Left renal pelvis (tissue), 4 donors: ENCODE measurements at places on chromosomes 13 and 19.

- no peak for DNase-seq
These were observed 216.4 kb upstream of the TRPC4 start for GRCh38 chr13:38086013-38086412.

GRCh38 chr13:33348366-33348765 is 62.8 kb upstream of the STARD13 start:
- no peak for DNase-seq

DNA sequence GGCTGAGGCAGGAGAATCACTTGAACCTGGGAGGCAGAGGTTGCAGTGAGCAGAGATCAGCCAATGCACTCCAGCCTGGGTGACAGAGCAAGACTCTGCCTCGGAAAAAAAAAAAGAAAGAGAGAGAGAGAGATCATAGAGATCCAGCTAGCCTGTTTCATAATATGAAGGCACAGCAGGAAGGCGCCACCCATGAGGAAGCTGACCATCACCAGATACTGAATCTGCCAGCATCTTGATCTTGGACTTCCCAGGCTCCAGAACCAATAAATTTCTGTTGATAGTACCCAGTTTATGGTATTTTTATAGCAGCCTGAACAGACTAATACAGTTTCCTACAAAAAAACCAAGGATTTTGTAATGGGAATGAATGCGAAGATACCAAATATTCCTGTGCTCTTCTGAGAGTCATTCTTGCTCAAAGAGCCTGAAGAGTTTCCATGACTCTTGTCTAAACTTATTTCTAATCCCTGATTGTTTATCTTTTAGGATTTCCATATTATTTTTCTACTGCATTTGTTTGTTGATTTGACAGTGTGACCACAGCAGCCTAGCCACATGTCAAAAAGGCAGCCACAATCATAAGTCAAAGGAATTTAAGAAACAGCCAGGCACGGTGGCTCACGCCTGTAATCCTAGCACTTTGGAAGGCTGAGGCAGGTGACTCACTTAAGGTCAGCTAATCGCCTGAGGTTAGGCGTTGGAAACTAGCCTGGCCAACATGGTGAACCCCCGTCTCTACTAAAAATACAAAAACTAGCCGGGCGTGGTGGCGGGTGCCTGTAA is 37.7 kb upstream of the PDCD5 start:
- no peak for DNase-seq

- no peak for DNase-seq
These were observed 64.7 kb upstream of the STARD13 start for GRCh38 chr13:33349986-33350826.

DNA sequence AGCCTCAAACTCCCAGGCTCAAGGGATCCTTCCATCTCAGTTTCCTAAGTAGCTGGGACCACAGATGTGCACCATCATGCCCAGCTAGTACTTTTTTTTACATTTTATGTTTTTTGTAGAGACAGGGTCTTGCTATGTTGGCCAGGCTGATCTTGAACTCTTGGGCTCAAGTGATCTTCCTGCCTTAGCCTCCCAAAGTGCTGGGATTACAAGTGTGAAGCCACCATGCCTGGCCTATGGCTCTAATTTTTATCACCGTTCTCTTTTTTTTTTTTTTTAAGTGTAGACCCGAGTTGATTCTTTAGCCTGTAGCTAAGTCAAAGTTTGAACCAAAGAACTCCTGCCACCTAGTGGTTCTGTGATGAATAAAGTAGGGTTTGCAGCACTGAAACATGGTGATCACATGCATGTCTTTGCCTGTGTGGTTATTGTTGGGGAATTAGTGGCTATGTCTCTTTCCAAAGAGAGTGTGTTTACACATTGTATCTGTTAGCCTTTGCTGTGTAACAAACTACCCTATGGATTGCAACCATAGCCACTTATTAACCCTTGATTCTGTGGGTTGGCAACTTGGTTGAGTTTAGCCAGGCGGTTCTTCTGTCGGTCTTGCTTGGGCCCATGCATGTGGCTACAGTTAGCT is 11.6 kb downstream of the NFILZ start:
- no peak for DNase-seq

DNA sequence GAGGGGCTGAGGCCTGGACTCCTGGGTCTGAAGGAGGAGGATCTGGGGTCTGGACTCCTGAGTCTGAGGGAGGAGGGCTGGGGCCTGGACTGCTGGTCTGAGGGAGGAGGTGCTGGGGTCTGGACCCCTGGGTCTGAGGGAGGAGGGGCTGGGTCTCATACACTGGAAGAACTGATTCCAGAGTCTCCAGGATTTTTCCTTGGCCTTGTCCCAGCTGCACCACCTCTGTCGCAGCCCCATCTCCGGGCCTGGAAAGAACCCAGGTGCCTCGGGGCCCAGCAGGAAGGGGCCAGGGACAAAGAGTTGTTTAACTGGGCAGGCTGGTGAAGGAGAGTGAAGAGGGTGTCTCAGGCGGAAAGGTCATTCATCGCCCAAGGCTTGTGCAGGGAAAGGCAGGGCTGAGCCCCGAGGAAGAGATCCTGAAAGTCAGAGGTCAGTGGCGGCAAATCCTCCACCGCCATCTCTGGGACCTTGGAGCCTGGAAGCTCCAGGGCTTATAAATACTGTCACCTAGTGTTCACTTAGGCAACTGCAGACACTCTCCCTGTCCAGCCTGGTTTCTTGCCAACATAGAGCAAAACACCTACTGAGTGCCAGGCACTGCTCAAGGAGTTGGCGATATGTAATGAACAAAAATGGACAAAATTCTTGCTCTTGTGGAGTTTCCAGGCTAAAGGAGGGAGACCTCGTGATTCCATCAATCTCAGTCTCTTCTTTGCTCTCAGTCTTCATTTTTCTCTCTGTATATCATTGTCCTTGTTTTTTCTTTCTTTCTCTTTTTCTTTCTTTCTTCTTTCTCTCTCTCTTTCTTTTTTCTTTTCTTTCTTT is 4.4 kb upstream of the KCNN4 start:
- peak; percentile 18 for DNase-seq

DNA sequence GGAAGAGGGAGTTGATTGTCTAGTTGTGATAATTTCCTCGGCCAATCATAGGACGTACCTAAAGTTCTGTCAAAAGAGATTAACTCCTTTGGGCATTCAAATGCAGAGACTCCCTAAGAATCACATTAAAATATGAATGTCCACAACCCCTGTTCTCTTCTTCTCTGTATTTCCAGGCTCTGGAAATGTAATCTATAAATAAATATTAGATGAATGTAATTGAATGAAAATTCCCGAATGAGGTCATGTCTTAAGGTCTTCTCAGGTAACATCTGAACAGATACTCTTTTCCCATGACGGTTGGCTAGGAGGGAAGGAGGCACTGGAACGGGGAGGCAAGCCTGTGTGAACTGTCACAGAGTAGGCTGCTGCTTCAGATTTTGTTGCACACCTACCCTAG is 145.2 kb downstream of the OXGR1 start:
- DNase-seq = no peak

GRCh38 chr13:24564881-24565280 is 52.3 kb upstream of the PARP4 start:
- DNase-seq = no peak

DNA sequence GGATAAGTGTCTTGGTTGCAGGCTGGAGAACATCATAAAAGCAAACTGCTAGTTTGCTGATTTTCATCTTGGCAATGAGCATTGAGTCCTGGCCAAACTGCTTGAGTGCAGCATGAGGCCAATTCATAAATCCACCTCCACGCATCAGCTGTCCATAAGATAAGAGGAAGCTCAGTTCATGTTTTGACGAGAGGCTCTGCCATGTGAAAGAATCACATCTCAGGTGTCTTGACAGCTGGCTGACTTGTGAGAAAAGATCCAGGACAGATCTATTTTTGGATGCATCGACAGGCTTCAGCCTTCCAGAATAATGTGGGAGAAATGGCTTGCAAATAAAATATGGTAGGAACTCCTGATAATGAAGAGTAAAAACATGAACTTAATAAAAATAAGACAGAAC is 5.4 kb upstream of the ZNF682 start:
- DNase-seq = no peak

- DNase-seq = no peak
These were observed 2.3 kb upstream of the LTBP4 start for GRCh38 chr19:40598918-40599307.

GRCh38 chr19:29978080-29978479 is 36.0 kb downstream of the URI1 start:
- no peak for DNase-seq

GRCh38 chr19:48683349-48683748 is 10.5 kb upstream of the NTN5 start:
- DNase-seq = no peak

GRCh38 chr13:114309806-114310410 is 4.4 kb upstream of the CHAMP1 start:
- DNase-seq = no peak

DNA sequence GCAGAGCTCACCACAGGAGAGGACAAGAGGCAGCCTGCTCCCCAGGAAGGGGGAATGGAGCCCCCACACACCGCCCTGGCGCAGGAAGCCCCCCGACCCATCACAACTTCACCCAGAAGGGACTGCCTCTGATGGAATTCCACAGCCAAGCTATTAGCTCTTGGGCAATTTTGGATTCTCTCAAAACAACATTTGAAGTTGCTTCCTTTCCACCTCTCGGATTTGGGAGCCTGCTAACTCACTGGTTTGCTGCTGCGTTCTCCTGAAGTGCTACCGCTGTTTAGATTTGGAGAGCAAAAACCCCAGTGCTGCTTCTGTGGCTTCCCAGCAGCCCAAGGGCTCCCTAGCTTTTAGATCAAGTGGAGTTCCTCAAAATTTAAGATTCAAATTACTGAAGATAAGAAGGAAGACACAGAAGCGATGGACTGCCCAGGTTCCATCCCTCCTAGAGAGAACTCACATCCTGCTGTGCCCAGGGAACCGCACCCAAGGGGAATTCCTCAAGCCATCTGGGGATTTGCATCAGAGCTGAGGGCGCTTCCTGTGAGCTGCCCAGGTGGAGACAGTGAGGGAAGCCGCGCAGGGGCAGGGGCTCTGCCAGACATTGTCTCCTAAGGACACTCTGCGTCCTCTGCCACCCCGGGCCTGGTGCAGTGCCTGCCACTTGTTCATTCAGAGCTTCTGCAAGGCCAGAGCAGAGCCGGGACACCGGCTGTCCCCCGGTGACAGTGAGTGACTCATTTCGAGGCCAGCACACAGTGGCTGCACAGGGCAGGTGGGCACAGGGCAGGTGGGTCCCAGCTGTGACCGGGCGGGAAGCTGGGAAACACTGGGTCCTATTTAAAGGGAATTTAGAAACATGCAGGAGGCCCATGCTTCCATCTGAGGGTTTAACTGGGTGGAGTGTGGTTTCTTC is 45.5 kb downstream of the COL4A1 start:
- DNase-seq = no peak

GRCh38 chr13:23506807-23507291 is 63.4 kb upstream of the TNFRSF19 start:
- peak; percentile 16 for DNase-seq

DNA sequence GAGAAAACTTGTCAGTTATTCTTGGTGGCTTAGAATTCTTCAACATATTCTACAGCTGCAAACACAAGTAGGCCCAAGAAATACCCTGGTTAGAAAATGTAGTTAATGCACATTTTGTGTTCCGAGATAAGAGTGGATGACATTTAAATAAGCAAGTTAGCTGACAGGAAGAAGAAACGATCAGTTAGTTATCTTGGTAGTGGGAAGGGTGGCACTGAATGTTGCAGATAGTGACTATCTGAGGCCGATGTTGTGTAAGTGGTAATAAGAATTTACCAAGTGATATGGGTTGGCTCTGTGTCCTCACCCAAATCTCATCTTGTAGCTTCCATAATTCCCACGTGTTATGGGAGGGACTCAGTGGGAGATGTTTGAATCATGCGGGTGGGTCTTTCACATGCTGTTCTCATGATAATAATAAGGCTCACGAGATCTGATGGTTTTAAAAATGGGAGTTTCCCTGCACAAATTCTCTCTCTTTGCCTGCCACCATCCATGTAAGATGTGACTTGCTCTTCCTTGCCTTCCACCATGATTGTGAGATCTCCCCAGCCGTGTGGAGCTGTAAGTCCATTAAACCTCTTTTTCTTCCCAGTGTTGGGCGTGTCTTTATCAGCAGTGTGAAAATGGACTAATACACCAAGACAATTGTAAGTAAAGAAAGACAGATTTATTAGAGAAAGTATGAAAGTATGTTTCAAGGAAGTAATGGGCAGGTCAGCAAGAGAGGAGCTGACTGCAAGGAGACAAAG is 10.9 kb upstream of the AKAP11 start:
- no peak for DNase-seq

DNA sequence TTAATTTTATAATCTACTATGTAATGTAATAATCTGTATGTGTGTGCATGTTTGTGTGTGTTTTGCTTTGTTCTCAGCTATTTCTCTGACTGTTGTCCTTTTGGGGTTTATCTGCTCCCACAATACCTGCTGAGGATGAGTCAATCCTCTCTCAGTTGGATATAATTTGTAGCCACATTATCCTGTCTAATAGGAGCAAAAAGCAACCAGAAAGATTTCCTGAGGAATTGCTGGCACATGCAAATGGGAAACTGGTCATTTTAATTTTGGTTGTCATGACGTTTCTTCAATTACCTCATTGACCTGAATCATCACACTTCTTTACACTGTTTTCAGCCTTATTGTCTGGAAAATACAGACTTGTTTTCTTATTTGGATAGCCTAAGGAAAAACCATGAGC is 488.4 kb downstream of the KLF5 start:
- DNase-seq = no peak

DNA sequence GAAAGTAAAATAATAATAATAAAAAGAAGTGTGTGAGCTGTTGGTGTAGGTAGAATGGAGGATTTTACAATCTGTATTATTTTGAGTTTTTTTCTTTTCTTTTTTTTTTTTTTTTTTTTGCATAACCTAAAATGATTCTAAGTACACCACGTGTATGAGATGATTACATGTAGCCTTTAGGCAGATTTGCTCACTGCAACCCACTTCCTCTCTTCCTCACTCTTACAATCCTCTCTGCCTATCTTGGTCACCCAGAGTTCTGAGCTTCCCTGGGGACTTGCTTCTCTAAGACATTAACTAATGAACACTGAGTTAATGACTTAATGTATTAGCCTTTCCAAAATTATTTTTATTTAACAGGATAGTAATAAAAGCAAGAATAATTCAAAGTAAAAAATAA is 1169.6 kb downstream of the EFNB2 start:
- DNase-seq = no peak
